Natural killer cell treated with Interleukin-12 subunit alpha and Interleukin-12 subunit beta and Interleukin-15 and Interleukin-18, amount 100 ng/mL, for 72 hours (primary cell): ENCODE measurements at places on chromosomes 11 and 22. TPM values are rescaled to one million over a fixed set of nuclear protein-coding genes. Genes with fewer than 3 reads are reported as not detected.

OR8G5 gene
- not detected for total RNA-seq

DNA sequence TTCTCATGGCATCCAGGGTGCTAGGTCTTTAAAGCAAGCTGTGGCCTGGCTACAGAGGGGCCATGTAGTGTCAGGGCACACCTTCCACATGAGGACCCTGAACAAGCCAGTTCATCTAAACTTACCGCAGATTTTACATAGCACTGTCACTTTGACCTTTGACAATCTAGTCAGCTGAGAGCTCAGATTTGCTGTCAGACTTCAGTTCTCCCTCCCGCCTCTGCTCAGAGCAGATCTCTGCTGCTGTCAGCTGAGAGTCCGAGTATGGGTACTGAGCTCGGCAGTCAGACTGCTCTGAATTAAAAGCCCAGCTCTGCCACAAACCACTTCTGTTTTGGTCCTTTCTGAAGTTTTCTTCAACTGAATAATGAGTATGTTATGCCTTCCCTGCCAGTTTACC is 507.1 kb downstream of the SOX6 start:
- DNase-seq: no peak

GRCh38 chr11:24585192-24585591 is 88.3 kb downstream of the LUZP2 start:
- no peak for DNase-seq

BTG4 gene
- total RNA-seq: not detected

GRCh38 chr22:22576244-22576988 is 17.4 kb upstream of the PRAME start:
- DNase-seq: no peak

- no peak for DNase-seq
Observed at GRCh38 chr11:130404727-130405126, 23.7 kb downstream of the ADAMTS8 start.

- DNase-seq: no peak
Observed at GRCh38 chr11:19795082-19795481, 82.4 kb downstream of the NAV2 start.

SMIM38 gene
- not detected for total RNA-seq

IL17REL gene
- not detected for total RNA-seq

GRCh38 chr11:29256580-29256979 is 760.2 kb downstream of the KCNA4 start:
- no peak for DNase-seq

HTATIP2 gene
- total RNA-seq: 25.7 TPM

DNA sequence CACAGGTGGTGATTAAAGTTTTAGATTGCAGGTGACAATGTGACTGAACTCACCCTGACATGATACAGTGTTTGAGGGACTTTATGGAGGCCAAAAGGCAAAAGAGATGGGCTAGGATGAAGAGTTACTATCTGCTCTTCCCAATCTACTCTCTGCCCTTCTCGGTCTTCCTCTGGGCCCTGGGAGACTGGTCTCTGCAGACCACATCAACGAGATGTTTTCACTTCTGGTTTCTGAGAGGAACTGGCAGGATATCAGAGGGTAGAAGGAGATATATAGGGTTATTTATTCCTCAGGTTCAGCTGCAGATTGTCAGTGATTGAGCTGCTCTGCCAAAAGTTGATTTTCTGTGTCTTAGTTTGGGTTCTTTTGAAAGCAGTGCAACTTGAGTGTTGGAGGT is 32.4 kb upstream of the CD44 start:
- DNase-seq: no peak

DNA sequence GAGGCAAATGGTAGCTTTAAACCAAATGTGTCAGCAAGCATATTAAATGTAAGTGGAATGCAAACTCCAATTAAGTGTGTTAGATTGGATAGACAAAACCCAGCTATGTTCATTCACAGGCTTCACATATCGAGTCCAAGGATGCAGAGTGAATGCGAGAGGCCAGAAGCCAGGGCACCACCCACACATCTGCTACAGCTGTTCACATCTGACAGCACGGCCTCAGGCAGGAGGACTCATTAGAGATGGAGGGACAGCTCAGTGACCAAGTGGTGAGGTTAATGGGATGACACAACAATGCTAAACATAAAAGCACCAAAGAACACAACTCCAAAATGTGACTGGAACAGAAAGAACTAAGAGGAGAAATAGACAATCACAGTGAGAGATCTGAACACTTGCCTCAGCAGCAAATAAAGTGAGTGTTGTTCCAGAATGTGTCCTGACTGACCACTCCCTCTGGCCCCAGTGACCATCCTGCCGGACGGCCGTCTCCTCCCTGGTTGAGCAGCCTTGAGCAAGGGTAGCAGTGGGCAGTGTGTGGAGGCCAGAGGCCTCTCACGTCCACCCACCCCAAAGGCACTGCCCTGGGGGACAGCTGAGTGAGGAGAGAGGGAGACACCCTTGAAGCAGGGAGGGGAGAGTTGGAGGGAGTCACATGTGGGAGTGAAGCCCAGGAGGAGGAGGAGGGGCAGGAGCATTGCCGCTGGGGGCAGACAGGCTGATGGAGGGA is 23.8 kb downstream of the ALG12 start:
- no peak for DNase-seq

P2RX3 gene
- total RNA-seq: not detected

DNA sequence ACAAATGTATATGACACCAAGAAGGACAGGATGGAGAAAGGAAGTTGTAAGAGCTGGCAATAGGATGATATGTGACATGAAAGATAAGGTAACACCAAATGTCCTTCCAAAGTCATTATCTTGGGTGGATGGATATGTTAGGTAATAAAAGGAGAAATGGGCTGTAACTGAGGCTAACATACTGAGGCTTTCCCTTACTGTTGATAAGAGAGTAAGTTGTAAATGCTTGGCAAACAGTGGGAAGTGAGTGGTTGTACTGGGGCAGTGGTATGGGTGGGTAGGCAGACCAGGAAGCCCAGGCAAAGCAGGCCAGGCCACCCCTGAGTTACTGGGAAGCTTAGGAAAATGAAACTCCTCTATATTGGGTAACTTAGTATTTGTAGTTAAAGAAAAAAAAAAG is 73.7 kb downstream of the ARHGAP42 start:
- DNase-seq: no peak

DERL3 gene
- total RNA-seq: 14.3 TPM

FIBIN gene
- total RNA-seq: not detected

DNA sequence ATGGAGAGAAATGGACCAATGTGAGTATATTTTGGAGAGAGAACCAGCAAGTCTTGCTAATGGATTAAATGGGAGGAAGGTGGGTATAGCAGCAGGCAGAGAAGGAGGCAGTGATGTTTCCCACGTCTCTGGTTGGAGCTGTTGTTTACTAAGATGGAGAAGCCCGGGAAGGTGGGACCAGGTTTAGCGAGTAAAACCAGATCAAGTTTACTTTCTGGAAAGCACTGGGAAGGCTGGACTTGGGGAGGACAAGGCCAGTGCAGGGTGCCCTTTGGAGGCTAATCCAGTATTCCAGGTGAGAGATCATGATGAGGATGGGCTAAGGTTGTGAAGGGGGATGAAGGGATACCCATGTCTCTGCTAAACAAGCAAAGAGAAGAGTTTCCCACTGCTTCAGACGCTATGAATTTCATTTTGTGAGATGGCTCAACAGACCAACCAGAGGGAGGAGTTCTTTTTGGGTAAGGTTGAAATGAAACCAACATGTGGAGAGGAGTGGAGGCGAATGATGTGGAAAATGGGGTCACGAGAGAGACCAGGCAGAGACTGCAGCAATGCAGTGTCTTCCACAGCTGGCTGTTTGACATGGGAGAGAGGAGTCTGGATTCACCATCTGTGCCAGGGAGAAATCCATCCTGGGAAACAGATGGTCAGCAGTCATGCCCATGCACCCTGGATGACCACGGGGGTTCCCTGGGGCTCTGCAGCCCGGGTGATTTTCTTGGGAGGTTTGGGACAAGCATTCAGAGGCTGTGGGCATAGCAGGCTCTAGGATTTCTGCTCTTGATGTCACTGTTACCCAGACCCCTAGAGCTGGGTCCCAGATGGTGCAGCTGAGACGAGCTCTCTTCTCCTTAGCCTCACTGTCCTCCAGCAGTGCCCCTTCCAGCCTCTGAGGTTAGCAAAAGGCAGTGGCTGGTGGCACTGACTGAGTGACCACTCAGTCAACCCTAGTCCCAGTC is 24.9 kb downstream of the COMMD9 start:
- no peak for DNase-seq

- no peak for DNase-seq
Observed at GRCh38 chr22:45546333-45547015, 43.8 kb downstream of the FBLN1 start.

- no peak for DNase-seq
Observed at GRCh38 chr11:67492801-67493547, 10.1 kb downstream of the AIP start.

GRCh38 chr22:30301995-30302809 is 12.9 kb upstream of the CASTOR1 start:
- no peak for DNase-seq

HTR3A gene
- not detected for total RNA-seq

GRCh38 chr11:83392556-83392955 is 106.4 kb upstream of the CCDC90B start:
- no peak for DNase-seq

DNA sequence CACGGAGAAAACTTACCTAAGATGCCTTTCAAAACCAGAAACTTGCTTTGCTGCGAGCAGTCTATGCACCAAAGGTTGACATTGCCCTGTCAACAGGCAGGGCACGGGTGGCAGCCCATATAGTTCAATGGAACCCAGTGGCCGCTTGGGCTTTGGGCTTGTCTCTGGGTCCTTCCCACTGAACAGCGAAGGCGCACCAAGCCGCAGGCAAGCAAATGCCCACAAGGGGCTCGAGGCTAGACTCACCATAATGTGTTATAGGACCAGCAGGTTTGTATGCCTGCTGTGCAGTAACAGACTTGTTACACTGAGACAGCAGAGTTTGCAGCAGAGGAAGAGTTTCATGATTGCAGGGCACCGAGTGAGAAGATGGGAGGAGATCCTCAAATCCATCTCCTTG is 20.3 kb downstream of the CLDN5 start:
- no peak for DNase-seq

DNAJB13 gene
- not detected for total RNA-seq

DNA sequence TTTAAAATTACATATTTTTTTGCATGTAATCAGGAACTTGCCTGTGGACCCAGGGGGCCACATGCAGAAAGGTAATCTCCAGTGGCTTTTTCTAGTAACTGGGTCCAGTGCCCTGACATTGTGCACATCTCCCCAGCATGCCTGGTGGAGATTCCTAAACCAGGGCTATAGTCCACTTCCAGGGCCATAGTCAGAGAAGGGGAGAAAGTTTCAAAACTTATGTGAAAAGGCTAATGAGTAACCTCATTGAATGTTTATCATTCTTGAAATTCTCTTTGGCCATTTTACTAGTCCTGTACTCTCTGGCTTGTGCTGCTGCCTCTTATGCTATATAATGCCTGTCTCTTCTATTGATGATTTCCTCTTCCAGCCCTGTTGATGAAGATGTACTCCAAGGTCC is 47.8 kb downstream of the BARX2 start:
- DNase-seq: no peak

GGTLC3 gene
- not detected for total RNA-seq

DNA sequence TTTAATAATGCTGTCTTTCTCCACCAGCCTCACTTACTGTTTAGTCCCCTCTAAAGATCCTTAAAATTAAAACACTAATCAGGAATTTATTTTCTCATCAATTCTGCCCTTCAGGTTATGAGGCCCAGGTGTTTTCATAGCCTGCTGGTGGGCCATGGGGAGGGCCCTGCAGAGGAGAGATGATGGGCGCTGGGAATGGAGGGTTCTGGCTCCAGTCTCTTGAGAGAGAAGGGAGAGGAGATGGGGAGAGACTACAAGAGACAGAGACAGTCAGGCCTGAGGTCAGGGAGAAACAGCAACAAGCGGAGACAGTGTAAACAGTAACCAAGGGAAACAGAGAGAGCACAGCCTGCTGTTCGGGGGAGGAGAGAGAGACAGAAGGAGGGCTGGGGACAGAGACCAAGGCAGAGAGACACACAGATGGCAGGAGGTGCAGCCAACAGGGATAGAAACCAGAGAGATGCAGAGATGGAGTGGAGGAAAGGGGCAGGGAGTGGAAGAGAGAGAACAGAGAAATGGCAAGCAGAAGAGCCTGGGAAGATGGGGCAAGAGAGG is 187.3 kb upstream of the SYT13 start:
- DNase-seq: no peak

PUS3 gene
- total RNA-seq: 11.6 TPM
